Fibroblast of skin of scalp (primary cell): ENCODE measurements at places on chromosomes 16 and 17.

DNA sequence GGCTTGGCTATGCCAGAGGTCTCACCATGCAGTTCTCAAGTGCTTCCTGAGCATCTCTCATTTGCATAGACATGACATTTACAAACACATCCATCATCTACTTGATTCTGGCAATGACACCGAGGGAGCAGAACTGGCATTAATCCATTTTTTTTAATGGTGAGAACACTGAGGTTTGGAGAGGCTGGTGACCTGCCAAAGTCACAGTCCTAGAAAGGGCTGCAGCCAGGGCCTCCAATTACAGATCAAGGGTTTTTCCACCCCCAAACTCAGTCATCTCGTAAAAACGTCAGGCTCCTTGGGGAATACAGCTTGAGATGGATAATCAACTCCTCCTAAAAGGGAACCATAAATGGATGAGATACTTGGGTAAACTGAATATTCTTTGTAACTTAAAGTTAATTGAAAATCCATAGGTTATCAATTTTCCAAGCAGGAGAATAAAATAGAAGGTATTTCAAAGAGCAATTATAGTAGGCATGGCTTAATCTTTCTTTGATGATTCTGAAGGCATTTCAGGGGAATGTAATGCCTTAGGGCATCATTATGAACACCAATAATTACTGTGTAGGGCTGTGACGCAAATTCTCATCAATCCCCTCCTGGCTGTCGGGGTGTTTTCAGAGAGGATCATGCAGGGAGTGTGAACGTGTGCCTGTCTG lies 9.4 kb upstream of the MEOX1 start:
- DNase-seq = peak; percentile 62

DNA sequence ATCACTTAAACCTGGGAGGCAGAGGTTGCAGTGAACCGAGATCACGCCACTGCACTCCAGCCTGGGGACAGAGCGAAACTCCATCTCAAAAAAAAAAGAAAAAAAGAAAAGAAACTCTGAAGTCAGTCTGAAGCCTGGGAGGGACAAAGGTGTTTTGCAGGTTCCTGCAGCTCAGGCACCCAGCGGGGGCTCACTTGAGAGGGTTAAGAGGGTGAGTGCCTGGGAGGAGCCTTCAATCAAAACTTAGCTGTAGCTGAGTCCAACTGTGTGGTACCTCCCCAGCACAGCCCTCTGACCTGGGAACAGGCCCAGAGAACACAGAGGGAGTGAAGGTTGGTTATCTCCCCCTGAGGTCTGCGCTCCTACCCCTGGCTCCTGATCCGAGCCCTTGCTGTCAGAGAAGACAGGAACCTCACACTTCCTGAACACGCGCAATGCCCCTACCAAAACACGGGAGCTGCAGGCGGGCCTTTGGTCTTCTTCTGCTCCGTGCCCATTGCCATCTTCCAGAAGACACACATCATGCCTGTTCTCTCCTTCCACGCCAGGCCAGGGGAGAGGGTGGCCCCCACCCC lies 20.4 kb upstream of the ZC3H18 start:
- no peak for DNase-seq

- peak; percentile 86 for DNase-seq
Observed at GRCh38 chr17:41065829-41066624, at the start of gene KRTAP2-4. TSS of gene KRTAP2-4 (minus strand) at chr17:41065879. CDS start at chr17:41065845, 34 bp downstream.

GRCh38 chr16:25210758-25211157 lies 6.0 kb upstream of the AQP8 start:
- peak; percentile 12 for DNase-seq

GRCh38 chr17:41437254-41437653 lies 3.5 kb downstream of the KRT38 start:
- DNase-seq = no peak

DNA sequence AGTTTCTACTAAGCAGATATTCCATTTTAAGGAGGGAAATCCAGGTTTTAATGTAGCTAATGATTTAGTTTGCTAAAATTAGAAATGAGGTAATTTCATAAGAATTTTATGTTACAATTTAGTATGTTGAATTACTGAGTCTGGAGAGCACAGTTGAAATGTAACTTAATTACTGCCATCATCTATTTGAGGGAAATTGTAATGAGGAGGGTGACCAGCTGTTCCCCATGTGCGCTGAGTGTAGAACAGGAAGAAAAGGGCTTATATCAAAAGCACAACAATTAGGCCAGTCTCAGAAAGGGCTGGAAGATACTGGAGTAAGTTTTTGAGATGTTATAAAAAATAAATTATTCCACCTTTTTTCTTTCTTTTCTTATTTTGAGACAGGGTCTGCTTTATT lies 735.1 kb upstream of the GOT2 start:
- DNase-seq = no peak

DNA sequence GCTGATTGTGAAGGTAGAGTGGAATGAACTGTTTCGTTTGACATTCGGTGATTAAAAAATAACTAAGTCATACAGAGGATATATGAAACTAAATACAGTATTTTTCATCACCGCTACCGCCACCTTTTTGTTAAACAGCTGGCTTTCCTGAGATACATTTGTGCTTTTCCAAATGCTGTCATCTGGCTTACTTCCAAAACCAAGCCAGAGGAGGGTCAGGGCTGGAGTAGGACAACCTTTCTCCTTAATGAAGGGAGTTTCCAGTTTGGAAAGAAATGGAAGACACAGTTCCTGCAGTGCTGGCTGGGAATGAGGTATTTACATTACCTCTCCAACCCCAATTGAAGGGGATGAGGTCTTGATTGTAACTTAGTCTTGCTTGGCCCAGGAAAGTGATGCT lies 3.2 kb downstream of the TNRC6C start:
- no peak for DNase-seq

DNA sequence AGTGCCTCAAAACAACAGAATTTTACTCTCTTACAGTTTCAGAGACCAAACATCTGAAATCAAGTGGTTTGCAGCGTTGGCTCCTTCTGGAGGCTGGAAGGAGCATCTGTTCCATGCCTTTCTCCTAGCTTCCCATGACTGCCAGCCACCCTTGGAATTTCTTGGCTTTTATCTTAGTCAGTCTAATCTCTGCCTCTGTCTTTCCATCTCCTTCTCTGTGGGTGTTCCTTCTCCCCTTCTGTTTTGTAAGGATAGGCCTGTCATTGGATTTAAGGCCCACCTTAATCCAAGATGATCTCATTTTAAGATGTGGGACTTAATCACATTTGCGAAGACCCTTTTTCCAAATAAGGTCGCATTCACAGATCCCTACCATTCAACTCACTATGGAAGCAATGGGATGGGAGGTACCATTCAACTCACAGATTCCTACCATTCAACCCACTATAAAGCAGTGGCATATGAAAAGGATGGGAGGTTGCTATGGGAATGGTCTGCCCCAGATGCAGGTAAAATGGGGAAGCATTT lies 321.8 kb downstream of the WWOX start:
- DNase-seq = no peak

DNA sequence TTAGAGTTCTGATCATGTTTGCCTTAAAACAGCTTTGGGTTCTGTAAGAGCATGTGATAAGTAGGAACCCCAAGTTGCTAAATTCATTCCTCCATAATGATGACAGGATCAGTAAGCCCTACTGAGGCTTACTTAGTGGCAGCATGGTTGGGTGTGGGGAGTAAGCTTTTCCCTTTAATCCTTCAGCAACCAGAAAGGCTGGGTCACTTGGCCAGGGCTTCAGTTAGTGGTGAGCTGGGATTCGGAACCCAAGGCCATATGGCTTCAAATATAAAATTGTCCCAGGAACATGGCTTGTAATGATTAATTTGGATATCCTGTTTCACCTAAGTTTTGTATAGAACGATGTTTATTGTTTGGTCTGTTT lies 850 bp downstream of the GINS3 start:
- DNase-seq = peak; percentile 22

GRCh38 chr17:76934561-76935320 lies 66.5 kb downstream of the MGAT5B start:
- no peak for DNase-seq

DNA sequence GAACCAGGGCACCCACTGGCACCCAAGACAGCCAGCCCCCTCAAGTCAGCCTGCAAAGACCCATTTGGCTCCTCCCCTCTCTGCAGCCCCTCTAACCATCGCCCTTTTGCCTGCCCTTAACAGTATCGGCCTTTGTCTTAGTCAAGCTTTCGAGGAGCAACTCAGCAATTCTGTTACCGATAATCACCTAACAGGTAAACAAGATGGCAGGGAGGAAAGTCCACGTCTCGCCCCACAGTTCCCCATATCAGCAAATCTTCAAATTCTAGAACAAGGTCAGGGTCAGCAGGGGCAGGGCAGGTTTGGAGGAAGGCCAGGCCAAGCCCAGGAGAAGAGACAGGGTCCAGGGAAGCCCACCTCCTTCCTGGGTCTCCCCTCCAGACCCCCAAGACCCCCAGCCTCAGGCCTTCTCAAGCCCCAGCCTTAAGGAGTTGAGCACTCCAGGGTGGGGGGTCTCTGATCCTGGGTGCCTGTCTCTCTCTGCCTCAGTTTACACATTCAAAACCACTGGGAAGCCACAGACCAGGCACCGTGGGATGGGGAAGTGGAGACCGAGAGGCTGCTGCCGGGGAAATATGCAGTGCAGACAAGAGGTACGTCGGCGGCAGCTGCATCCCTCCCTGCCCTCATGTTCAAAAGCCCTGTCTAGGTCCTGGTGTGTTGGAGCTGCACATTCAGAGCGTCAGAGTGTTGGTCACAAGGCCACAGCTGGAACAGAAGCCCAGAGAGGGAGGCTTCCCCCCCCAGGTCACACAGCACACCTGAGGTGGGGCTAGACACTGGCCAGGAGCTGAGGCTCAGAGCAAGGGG lies 3.9 kb upstream of the OSGIN1 start:
- no peak for DNase-seq

GRCh38 chr17:27356091-27356705 lies 62.3 kb downstream of the WSB1 start:
- no peak for DNase-seq

GRCh38 chr16:1351215-1351581 lies 480 bp downstream of the TSR3 start:
- DNase-seq = no peak

DNA sequence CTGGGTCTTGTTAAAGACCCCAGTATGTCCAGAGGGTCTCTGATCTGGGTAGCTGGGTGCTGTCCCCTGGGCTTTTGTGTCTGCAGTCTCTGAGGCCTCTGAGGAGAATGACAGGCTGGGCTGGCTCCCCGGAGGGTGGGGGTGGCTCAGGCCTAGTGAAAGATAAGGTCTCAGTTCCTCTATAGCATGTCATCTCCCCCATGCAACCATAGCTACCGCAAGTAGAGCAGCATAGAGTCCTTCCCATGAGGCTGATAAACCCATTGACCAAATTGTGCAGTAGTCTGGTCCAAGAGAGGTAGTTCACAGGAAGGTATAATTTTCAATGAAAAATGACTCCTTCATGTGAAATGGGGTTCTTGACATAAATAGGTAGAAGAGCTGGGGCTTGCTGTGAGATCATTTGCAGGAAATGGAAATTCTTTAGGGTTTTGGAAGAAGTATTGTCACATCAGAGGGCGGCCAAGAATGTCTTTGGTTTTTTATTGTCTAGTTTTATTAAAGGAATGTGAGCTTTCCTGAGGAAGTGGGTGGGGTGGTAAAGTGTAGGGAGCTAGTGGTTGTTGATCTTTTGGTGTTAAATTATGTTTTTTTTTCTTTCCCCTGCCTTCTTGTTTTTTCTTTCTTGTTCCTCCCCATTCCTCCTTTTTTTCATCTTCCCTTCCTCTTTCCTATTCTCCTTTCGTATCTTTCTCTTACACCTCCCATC lies 21.0 kb downstream of the SLC7A6OS start:
- peak; percentile 38 for DNase-seq

GRCh38 chr16:28863929-28864793 lies 518 bp downstream of the SH2B1 start:
- peak; percentile 14 for DNase-seq

- DNase-seq = no peak
Observed at GRCh38 chr16:49471038-49471727, 97.6 kb downstream of the C16orf78 start.

DNA sequence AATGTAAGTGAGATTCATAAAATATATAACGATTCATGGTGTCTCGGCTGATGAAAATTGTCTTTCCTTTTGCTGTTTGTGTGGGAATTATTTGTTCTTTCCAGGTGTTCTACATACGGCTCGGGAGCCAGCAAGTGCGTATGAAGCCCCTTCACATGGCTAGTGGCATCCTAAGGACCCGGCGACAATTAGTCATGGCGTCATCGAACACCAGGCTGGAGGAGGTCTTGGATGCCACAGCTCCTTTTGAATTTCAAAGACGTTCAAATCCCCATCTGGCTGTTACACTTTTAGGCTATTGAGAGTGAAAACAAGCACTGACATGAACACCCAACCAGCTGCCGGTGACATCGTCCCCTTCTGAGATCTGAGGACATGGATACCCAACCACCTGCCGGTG lies 397.7 kb upstream of the TNRC6C start:
- no peak for DNase-seq

- no peak for DNase-seq
Observed at GRCh38 chr17:68020409-68020756, 15.2 kb upstream of the KPNA2 start.

DNA sequence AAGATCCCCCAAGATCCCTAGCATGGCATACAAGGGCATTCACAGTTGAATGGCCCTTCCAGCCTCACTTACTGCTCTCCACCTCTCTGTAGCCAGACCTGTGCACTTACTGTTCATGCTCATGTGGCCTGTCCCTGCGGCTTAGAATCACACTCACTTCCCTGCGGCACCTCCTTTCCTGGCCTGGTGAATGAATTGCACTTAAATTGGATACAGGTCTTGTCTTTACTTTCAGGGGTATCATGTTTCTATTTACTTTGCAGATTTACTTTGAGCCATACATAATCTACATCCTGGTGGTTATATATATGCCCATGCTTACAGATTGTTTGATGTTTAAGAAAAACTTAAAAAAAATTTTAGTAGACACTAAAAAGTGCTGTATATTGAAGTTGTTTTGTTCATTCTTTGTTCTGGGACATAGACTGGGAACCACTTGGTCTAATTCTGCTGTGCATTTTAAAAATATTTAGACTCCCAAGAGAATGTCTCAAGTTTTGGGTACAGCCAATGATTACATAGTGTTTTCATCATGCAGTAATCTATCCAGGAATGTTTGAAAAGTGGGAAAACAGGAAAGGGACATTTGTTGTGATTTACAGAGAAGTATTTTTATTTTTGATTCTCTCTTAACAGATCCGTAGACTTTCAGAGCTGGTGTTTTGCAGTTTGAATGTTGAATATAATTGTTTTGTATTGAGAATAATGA lies 63.9 kb downstream of the NUP88 start:
- peak; percentile 71 for DNase-seq

DNA sequence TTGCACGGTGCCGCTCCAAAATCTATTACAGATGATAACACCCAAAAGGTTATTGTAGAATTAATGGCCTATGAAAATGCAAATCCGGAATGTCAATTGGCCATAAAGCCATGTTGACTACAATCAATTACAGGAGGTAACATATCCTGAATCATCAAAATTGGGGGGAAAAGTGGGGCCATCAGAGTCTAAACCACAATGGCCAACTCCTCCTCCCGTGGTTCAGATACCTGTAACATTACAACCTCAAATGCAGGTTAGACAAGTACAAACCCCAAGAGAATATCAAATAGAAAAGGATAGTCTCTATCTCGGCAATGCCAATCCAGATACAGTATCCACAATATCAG lies 14.9 kb downstream of the FLYWCH1 start:
- no peak for DNase-seq

- DNase-seq = no peak
Observed at GRCh38 chr17:77006971-77007649, 133.7 kb upstream of the SEC14L1 start.
